ENCODE measurements at places on chromosomes 6 and 20.
A peak's percentile ranks its signal among the peaks of the same experiment; 100 is the strongest.

GRCh38 chr20:49446808-49447207 is 35.7 kb downstream of the KCNB1 start:
- no peak for DNase-seq

- no peak for DNase-seq
Measured at GRCh38 chr20:20369250-20370093, 1.6 kb downstream of the INSM1 start.

DNA sequence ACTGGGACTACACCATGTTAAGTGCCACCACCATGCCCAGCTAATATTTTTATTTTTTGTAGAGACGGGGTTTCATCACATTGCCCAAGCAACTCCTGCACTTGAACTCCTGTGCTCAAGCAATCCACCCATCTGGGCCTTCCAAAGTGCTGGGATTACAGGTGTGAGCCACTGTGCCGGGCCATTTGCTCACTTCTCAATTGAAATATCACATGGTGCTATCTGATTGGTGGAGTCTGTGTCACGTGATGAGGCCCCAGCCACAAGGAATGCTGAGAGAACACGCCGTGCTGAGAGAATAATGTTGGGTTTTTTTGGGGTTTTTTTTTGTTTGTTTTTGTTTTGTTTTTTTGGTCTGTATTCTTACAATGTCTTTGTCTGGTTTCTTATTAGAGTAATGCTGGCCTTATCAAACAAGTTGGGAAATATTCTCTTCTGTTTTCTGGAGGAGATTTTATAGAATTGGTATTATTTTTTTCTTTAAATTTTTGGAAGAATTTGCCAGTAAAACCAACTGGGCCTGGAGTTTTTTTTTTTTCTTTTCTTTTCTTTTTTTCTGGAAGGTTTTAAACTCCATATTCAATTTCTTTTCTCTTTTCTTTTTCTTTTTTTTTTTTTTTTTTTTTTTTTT is 183.2 kb upstream of the KCNG1 start:
- DNase-seq, result no peak

DNA sequence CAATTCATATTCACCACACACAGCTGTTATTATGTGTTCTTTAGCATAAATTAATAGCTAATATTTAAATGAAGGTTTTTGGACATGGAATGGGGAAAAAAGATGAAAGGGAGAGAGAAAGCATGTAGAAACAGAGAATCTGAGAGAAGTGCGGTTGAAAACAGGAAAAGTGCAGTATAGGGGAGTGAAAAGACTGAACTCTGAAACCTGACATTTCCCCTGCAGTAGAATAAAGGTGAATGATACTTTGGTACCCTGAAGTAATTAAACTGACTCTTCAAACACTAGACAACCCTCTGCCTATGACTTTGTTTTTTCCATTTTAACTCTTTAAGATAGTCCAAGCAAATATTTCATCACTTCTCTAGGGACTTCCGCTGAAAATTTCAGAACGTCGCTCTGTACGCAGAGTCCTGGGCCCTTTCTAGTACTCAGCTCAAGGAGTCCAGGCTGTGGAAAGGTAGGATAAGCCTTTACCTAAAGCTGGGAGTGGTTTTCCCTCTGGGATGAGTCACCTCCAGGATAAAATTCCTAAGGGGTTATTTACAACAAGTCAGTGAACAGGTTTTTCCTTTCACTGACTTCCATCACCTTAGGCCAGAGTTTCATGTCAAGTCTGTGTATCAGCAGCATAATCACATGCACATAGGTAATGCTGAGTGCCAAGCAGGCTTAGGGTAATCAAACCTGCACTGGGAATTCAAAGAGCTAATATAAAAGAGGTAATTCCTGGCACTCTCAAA is 614.5 kb downstream of the PKHD1 start:
- no peak for DNase-seq

- no peak for DNase-seq
Measured at GRCh38 chr6:84801250-84801649, 36.9 kb upstream of the TBX18 start.

DNA sequence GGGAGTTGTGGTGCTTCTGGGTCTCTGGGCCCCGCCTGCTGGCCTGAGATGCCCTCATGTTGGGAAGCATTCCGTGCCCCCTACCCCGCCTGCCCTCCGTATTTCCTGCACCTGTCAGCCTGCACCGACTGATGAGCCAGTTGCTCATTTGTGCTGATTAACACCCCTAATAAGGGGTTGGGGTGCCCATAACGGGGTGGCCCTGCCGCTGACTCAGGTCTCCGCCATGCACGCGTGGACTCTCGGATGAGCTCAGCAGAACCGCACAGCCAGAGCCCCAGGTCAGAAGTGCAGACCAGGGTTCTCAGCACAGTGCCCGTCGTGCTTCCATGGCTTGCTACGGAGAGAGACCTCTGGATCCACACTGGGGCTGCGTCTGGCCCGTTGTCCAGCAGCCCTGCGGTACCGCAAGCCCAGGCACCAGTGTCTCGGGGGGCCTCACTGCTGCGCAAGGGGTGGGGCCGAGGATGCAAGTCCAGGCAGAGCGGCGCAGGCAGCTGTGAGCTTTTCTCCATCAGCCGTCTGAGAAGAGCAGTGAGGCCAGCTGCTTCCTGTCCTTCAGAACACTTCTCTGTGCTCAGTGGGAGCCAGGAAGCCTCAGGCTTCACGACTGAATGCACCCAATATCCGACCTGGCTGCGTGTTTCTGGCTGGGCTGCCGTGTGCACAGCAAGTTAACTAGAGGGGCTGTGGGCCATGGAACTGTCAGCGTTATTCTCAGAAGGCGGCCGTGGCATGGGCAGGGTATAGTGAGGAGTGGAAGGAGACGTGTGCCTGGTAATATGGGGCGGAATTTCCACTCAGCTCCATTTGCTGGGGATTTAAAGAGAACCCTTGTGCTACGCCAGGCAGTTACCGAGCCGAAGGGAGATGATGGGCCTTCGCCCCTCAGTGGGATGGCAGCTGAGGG is 18.6 kb downstream of the MTG2 start:
- DNase-seq, result no peak

DNA sequence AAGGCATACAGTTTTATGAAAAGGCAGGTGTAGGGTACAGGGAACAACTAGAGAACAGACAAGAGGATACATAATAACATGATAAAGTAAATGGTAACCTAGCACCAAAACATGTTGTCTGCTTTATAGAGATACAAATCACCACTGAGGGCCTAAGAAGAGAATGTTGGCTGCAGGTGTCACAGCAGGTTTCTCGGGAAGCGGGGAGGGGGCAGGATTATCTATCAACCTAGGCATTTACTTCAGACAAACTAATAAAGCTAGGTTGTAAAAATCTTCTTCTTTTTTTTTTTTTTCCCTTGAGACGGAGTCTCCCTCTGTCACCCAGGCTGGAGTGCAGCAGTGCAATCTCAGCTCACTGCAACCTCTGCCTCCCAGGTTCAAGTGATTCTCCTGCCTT is 22.7 kb downstream of the PIM1 start:
- DNase-seq, result no peak

DNA sequence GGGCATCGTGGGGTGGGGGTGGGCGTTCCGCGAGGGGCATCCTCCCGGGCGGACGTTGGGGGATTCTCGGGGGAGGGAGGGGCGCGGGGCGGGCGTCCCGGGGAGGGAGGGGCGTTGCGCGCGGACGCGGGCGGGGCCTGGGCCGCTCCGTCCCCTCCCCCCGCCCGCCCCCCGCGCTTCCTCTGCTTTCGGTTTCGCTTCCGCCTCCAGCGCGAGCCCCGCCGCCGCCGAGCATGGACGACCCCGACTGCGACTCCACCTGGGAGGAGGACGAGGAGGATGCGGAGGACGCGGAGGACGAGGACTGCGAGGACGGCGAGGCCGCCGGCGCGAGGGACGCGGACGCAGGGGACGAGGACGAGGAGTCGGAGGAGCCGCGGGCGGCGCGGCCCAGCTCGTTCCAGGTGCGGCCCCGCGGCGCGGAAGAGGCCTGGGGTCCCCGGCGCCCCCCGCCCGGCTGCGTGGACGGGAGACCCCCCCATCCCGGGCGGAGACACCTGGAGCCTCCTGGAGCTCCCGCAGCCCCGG is at the start of gene OGFR:
TSS of gene OGFR (plus strand) at position 209 of the 528 bp plus-strand sequence. CDS start at position 234, 25 bp downstream.
- peak; percentile 65 for DNase-seq

GRCh38 chr20:53984356-53985149 is 85.8 kb downstream of the BCAS1 start:
- no peak for DNase-seq
